Activated CD4-positive, CD25-positive, alpha-beta regulatory T cell treated with anti-CD3 and anti-CD28 coated beads, Interleukin-2, amount 50 U/mL, for 24 hours (primary cell): ENCODE measurements at places on chromosomes 12 and 14.

DNA sequence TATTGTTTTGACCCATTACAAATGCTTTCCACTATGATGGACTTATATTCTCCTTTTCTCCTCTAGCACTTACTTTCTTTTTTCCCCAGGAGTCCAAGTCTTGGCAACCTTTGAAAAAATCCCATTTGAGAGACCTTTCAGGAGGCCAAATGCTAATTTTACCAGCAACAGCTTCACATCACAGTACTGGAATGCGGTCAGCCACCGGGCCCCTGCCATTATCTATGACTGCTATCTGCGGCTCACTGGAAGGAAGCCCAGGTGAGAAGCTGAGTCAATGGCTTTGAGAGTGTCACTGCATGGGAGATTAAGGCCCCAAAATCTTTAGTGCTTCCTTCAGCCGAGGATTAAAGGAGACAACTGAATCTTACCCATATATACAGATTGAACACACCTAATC is 64.2 kb downstream of the ERGIC2 start:
- no peak for ATAC-seq

- ATAC-seq: no peak
Observed at GRCh38 chr12:126354633-126355032, 1289.4 kb downstream of the AACS start.

DNA sequence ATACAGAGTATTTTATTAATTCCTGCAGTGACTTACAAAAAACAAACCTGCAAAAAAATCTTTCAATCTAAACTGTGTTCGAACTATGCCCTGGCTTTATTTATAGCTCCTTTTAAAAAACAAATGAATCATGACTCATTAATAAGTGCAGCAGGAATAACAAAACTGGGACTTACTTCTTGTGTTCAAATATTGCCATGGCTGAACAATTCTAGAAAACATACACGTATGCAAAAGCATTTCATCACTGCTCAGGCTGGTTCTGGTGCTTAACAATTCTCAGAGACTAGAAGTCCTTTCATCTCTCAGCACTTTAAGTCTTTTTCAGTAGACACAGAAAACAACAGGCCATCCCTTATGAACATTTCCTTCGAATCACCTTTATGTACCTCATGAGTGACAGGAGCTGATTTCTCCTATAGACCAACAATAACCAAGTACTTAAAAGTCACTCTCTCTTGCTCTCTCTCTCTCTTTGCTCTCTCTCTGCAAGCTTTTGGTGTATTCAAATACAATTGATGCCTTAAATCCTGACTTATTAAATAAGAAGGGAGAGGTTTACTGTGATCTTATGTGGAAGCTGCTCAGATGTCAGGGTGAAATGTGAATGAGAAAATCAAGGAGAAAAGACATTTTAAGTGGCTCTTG is 268.8 kb downstream of the TTC8 start:
- no peak for ATAC-seq

- no peak for ATAC-seq
Observed at GRCh38 chr14:98498019-98498885, 773.7 kb downstream of the BCL11B start.

GRCh38 chr14:65035049-65035448 is 48.4 kb downstream of the FNTB start:
- ATAC-seq: no peak

DNA sequence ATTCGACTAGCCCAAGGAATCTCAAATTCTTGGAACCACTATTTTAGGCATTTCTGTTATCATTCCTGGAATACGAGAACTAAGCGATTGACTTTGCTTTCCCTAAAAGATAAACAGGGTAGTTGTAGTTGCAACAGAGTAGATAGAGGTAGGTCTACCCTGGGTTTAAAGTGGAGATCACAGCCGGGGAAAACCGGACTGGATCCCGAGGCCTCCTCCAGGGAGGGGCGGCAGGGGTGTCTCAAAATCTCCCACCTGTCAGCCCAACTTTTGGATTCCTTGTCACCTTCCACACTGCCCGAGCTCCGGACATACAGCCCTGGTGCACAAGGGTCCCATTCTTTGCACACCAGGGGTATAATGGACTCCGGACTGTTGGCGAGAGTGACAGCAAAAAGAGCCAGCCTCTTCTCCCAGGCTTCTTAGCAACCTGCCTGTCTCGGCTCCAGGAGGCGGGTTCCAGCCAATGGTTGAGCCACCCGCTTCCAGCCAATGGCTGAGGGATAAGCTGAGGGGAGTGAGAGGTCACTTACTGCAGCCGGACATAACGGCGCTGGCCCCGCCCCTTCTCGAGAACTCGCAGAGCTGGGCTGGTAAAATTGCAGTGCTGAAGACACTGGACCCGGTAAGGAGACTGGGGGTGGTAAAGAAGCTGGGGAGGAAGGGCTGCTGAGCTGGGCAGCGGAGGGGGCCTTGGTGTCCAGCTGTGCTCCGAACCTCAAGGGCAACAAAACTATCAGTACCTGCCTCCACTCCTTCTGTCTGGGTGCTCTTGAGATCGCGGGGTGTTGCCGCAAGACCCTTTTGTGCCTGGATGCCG is at the start of gene SUOX:
SUOX (plus strand) TSS at position 562 of the 820 bp plus-strand sequence. CDS start 4,946 bp downstream, outside the sequence.
- ATAC-seq: peak; percentile 78

DNA sequence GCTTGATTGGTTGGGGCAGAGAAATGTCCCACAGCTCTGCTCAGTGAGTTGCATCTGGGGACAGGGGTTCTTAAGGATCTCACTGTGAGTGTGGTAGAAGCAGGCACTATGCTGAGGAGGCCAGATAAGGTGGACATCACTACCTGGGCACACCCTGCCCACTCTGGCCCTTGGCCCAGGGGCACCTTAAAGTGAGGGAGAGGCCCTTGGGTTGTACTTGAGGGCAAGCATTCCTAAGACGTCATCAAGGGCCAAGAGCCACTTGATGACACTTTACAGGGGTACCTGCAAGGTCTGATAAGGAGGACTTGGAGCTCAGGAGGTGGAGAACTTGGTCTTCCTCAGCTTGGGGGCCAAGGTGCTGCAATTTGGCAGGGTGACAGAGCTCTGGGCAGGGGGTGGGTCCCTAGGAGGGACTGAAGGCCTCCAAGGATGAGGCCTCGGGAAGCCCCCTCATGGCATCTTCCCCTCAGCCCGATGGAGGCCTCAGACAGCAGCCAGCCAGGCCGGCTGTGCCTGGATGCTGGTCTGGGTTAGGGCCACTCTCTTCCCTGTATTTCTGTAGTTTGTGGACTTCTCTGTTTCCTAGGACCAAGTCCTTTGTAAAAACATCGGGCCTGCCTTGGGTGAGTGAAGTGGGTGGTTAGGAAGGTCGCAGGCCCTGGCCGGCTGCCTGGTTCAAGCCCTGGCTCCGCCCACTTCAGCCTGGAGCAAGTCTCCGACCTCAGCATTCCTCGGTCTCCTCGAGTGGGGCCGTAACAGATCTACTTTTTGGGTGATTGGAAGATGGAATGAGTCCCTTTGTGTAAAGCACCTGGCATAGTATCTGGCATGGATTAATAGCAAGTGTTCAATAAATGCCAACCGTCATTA is 24.8 kb downstream of the GPR68 start:
- no peak for ATAC-seq

DNA sequence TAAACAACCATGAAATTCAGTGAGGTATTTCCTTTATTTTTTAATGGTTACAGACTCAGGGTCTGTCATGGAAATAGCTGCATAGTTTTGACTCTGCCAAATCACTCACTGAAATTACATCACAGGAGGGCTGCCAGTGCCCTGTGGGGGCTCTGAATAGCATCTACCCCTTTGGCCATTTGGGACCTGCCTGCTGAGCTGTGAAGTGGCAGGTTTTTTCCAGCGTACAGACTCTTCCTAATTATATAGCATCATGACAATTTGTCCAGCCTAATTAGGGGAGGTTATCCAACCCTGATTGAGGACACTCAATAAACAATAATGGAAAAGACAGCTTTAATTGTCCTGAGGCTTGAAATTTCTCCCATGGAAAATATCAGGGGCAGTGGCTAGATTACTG is 1.8 kb upstream of the COCH start:
- ATAC-seq: no peak

- no peak for ATAC-seq
Observed at GRCh38 chr14:58367296-58367695, 28.4 kb upstream of the TOMM20L start.

- no peak for ATAC-seq
Observed at GRCh38 chr14:99326041-99326710, 54.2 kb upstream of the BCL11B start.

- ATAC-seq: no peak
Observed at GRCh38 chr14:54653712-54654469, 87.0 kb downstream of the SAMD4A start.
